Adipocyte (in vitro differentiated cells): ENCODE measurements at places on chromosomes 5 and 9.

DNA sequence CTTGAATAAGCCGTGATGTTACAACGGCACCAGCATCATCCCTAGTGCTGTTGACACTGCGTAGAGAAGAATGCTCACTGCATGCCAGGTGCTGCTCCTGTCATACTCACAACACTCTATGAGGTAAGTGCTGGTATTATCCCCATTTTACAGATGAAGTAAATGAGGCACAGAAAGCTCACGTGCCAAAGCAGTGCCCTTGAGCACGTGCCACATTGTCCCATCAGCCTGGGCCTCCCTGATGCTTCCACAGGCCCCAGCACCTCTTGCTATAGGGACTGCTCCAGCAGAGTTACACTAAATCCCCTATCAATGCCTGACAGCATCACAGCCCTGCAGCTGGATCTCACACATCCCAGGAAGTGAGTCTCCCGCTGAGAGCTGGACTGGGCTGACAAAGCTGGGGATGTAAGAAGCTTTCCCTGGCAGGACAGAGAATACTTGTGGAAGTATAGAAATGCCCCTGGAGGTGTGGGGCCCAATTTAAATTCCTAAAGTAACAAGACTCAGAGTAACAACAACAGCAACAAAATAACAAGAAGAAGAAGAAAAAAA is 216.1 kb downstream of the FSTL4 start:
- DNase-seq = no peak

GRCh38 chr9:29129763-29130162 is 1556.5 kb upstream of the C9orf72 start:
- no peak for DNase-seq

GRCh38 chr9:108880738-108881316 is 18.8 kb downstream of the ACTL7A start:
- DNase-seq = no peak

DNA sequence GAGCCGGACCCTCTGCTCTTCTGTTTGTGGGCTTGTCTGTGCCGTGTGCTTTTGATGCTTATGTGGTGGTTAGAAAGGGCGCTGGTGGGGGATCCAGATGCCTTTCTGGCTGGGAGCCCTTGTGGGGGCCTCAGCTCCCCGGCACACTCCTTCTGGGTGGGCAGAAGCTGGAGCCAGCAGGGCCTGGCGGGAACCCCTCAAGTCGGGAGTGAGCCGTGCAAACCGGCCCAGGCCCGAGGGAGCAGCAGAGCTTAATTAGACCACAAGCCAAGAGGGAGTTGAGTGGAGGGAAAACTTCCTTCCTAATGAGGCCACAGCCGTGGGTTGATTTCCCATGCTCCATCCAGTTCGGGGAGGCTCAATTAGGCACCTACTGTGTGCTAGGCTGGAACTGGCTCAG is 76.0 kb upstream of the RNU6ATAC start:
- DNase-seq = no peak

GRCh38 chr5:170534177-170534576 is 30.4 kb downstream of the KCNIP1 start:
- DNase-seq = no peak

DNA sequence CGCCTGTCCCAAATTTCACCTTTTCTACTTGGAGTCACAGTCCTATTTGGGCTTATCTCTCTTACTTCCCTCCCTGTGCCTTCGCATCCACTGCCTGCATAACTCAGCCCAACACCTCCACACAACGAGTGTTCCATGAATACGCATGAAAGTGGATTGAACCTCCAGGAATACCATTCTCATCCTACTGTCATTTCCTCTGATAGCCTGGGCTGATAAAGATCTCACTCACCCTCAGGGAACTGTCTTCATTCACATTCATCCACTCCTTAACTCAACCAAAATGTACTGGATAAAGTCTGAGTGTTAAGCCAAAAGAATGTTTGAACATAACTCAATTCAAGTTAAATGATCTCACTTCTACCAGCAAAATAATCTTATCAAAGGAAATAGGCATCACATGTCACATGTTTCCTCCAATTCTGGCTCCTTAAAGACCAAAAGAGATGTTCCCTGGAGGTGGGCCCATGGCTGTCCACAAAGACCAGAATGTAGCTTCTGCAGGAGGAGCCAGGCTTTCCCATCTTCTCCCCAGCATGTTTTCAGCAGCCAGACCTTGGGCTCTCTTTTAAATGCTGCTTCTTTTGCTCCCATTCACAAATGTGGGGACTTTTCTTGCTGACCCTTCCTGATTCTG is 28.4 kb upstream of the TRIO start:
- no peak for DNase-seq

DNA sequence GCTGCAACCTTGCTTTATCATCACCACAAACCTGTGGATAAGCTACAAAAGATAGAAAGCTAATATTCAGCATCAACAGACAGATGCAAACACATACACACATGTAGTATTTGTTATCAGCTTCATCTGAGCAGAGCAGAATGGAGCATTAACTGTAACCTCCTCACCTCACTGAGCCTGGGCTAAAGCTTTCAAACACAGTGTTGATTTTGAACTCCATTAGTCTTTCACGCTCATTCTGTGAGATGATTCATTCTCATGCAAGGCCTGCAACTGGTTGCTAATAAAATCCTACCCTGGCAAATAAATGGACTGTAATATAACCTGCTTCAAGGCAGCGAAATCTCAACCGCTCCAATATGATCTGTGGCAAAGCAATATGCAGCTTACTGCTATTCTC is 1360.6 kb upstream of the ACO1 start:
- DNase-seq = no peak

DNA sequence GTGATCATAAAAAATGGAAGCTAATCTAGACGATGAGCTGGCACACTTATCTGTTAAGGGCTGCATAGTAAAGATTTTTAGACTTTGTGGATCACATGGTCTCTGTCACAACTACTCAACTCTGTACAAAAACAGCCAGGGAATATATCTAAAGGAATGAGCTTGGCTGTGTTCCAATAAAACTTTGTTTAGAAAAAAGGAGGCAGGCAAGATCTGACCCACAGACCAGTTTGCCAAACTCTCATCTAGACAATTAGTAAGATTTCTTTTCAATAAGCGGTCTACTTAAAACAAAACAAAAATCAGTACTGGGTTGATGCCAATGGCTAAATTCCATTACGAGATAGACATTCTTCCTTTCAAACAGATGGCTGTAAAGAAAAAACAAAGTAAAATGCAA is 53.0 kb upstream of the RETREG1 start:
- peak; percentile 94 for DNase-seq

DNA sequence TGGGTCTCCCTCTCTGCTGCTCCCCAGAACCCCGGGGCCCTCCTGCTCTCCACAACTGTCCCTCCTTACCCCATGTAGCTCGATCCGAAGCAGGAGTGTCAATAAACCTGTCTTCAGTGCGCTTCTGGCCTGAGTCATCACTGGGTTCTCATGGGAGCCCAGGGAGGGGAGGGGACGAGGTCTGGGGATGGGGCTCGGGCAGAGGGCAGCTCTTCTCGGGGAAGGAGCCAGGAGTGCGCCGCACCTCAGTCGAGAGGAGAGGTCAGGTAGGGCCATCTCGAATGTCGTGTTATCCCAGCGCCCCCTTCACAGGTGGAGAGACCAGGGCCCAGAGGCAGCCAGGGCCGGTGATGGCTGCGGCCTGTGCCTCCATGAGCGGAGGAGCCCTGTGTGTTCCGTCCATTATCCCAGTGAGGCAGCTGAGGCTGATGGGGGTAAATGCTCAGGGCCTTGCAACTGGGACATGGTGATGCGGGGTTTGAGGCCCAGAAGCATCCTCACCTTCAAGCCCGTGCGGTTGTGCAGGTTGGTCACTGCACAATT is 52.1 kb downstream of the LRSAM1 start:
- no peak for DNase-seq

GRCh38 chr9:128097543-128098296 is 29.7 kb downstream of the SLC25A25 start:
- no peak for DNase-seq

DNA sequence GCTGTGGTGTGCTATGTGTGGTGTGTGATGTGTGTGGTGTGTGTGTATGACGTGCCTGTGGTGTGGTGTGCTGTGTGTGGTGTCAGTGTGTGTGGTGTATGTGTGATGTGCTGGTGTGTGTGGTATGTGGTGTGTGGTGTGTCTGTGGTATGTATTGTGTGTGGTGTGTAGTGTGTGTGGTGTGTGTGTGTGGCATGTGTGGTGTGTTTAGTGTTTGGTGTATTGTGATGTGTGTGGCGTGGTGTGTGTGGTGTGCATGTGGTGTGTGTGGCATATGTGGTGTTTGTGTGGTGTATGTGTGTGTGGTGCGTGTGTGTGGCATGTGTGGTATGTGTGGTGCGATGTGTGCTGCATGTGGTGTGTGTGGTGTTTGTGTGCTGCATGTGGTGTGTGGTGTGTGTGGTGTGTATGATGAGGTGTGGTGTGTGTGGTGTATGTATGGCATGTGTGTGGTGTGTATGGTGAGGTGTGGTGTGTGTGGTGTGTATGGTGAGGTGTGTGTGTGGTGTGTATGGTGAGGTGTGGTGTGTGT is 18.3 kb upstream of the RNU6ATAC start:
- DNase-seq = no peak

DNA sequence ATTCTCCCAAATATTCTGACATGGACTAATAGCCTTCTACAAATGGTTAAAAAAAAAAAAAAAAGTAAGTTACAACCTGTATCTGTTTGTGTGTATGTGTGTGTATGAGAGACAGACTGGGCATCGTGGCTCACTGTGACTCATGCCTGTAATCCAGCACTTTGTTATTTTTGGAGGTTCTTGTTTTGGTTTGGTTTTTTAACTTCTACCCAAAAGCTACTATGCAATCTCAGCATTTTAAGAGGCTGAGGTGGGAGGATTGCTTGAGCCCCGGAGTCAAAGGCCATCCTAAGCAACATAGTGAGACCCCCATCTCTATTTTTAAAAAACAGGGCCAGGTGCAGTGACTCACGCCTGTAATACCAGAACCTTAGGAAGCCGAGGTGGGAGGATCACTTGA is 17.6 kb upstream of the HAVCR1 start:
- peak; percentile 75 for DNase-seq

- DNase-seq = no peak
These were observed 360.6 kb downstream of the NR2F1-AS1 start for GRCh38 chr5:93220431-93220830.

DNA sequence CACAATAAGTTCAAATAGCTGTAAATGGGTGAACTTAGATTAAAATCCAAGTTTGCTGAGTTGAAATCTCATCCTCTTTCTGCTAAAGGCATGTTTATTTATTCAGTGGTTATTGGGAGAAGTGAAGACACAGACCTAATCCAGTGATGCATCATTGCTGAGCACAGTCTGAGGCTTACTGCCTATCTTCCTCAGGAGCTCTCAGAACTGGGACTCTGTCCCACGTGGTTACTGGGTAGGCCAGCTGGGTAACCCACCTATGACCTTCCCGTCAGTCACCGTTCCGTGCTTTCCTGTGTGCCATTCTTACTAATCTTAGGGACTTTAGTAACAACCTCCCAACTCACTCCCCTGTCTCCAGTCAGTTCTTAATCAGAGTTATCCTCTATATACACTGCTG is 226.8 kb upstream of the ATP10B start:
- no peak for DNase-seq

- DNase-seq = no peak
These were observed 46.1 kb downstream of the MVB12B start for GRCh38 chr9:126372716-126373115.

- DNase-seq = no peak
These were observed 77.9 kb upstream of the DAB2 start for GRCh38 chr5:39502704-39503103.

- DNase-seq = no peak
These were observed 62.3 kb downstream of the YIPF5 start for GRCh38 chr5:144108131-144108530.

DNA sequence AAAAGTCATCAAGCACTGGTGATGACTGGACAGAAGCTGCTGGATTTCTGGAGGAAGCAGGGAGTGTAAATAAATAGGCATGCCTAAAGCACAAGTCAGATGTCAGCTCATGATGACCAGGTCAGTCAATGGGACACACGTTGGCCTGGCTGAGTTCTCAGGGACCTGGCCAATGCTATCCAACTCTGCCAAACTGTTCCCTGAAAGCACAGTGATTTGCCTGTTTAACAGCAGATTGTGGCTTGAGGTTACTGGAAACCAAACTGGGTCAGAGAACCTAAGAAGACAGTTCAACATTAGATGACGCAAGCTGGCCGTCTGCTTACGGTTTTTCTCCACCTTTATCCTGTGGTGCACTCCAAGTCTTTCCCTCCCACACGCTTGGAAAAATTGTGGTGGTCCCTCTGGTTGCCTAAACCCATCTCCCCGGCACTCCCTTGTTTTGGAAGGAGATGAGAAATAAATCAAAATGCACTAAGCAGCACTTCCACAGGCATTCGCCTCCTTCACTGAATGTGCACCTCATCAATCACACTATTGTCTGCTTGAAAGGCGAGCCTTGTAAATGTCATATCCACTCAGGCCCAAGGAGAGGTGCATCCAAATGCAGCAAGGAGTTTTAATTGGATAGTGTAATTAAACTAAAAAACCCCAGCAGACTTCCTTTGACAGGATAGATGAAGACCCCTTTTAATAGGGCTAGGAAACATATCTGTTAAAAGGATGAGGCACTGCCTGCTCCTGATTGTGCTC is 199.4 kb downstream of the GAPVD1 start:
- no peak for DNase-seq

GRCh38 chr5:134224888-134225779 is 739 bp downstream of the PPP2CA start:
- DNase-seq = peak; percentile 91

DNA sequence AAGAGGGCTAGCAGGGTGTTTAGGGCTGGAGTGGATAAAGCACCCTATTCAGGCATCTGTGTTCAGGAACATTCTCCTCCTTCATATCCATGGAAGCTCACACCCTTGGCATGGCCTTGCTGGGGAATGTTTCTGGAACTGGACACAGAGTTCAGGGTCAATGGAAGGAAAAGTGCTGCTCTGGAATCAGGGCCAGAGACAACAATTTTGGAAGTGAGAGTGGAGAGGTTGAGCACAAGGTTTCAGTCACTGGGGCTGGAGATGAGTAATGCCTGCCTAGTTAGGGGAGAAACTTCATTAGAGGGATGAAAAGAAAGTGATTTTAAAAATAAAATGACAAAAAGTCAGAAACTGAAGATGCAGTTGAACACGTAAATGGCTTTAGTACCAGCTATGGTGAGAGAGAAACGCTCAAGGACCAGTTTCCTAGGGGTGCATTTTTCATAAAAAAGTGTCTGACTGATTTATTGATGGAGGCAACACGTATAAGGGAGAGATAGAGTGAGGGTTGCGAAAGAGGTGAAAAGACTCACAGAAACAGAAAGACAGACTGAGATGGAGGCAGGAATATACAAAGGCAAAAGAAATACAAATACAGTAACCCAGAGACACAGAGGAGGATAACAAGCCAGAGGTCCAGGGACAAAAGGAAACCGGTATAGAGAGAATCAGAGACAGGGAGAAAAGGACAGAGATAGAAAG is 8.0 kb upstream of the TNFSF15 start:
- no peak for DNase-seq
